Suprapubic skin (tissue), 4 donors: ENCODE measurements at places on chromosomes 5 and 9.
A peak's percentile ranks its signal among the peaks of the same experiment; 100 is the strongest.

GRCh38 chr5:146645342-146645741, 129.4 kb upstream of the GPR151 start:
- H3K4me1 ChIP-seq: no peaks in the 10 kb centered on the region
- H3K36me3 ChIP-seq: no peaks in the 10 kb centered on the region
- H3K27ac ChIP-seq: no peak overlapping the region
- no peak overlapping the region for H3K4me3 ChIP-seq
- DNase-seq: no peak
- H3K27me3 ChIP-seq: no peaks in the 10 kb centered on the region

- no peaks in the 10 kb centered on the region for H3K27me3 ChIP-seq
- no peaks in the 10 kb centered on the region for H3K36me3 ChIP-seq
- no peak overlapping the region for H3K4me3 ChIP-seq
- H3K4me1 ChIP-seq: no peaks in the 10 kb centered on the region
- H3K27ac ChIP-seq: no peak overlapping the region
- no peak for DNase-seq
Observed at GRCh38 chr5:101284736-101285375, 381.8 kb upstream of the ST8SIA4 start.

- peak within 1 kb of the TSS; percentile 62 for H3K27ac ChIP-seq
- peaks cover 29% of the 10 kb centered on the region for H3K4me1 ChIP-seq
- H3K27me3 ChIP-seq: no peaks in the 10 kb centered on the region
- DNase-seq: peak; percentile 98
Observed at GRCh38 chr9:125706651-125707471, at the start of gene MAPKAP1. MAPKAP1 (minus strand) TSS chr9:125707208; CDS start chr9:125672574, 34,634 bp downstream.

- no peak overlapping the region for H3K4me3 ChIP-seq
- H3K27me3 ChIP-seq: no peaks in the 10 kb centered on the region
- H3K27ac ChIP-seq: no peak overlapping the region
- no peaks in the 10 kb centered on the region for H3K4me1 ChIP-seq
Observed at GRCh38 chr9:73402081-73403028, 250.7 kb downstream of the ANXA1 start.

DNA sequence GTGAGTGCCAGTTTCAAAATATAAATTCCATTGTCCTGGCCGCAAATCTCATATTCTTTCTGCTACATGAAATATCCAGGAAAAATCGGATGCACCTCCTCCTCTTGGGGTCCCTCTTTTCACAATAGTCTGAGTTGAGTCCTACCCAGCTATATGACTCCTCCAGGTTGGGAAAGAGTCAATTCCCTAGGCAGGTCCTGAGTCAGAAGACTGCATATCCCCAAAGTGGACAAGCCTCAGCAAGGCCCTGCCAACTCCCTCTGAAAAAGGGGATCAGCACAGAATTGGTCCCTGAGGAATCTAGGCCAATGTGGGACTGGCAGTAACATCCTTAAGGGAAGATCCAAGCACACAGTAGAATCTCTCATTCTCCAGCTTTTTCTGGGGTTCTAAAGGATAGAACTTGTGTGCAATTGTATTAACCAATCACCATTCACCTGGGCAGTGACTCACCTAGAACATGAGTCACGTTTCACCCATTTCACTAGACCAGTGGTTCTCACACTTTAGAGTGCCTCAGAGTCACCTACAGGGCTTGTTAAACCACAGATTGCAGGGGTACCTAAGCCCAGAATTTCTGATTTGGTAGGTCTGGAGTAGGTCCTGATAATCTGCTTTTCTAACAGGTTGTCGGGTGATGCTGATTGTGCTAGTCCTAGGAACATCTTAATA, 44.7 kb upstream of the TMEM215 start:
- no peaks in the 10 kb centered on the region for H3K4me1 ChIP-seq
- no peak overlapping the region for H3K27ac ChIP-seq
- no peak overlapping the region for H3K4me3 ChIP-seq
- no peaks in the 10 kb centered on the region for H3K27me3 ChIP-seq

DNA sequence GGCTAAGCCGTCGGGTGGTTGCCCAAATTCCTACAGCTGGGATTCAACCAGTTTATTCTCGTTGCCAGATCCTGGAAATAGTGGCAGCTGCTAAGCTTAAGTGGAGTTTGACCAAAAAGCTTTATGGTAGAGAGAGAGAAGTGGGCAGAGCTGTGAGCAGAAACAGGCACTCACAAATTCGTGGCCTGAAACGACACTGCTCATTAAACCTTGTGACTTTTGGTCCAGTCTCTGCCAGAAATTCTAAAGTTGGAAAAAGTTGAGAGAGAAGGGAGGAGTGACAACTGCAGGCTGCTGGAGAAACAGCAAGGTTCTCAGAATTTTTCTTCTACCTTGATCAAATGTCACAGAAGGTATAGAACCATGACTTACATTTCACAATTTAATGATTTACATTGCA, 131.5 kb downstream of the MTX3 start:
- no peaks in the 10 kb centered on the region for H3K4me1 ChIP-seq
- no peak overlapping the region for H3K27ac ChIP-seq
- no peak overlapping the region for H3K4me3 ChIP-seq
- peaks cover 4% of the 10 kb centered on the region for H3K27me3 ChIP-seq
- no peaks in the 10 kb centered on the region for H3K36me3 ChIP-seq

- H3K27me3 ChIP-seq: no peaks in the 10 kb centered on the region
- H3K4me1 ChIP-seq: peaks cover 14% of the 10 kb centered on the region
- H3K27ac ChIP-seq: peak overlapping the region; percentile 55
- no peaks in the 10 kb centered on the region for H3K36me3 ChIP-seq
Observed at GRCh38 chr9:113456235-113456634, 7.3 kb upstream of the RGS3 start.

GRCh38 chr5:90529194-90529938, at the start of gene LYSMD3:
LYSMD3 (minus strand) TSS chr5:90529584; CDS start chr5:90525289, 4,295 bp downstream.
- peak within 1 kb of the TSS; percentile 88 for H3K27ac ChIP-seq
- peaks cover 7% of the 10 kb centered on the region for H3K27me3 ChIP-seq
- peak within 1 kb of the TSS; percentile 75 for H3K4me3 ChIP-seq
- DNase-seq: peak; percentile 99
- H3K36me3 ChIP-seq: peaks cover 7% of the 10 kb centered on the region

GRCh38 chr5:137372016-137372772, 126.9 kb downstream of the SPOCK1 start:
- H3K36me3 ChIP-seq: no peaks in the 10 kb centered on the region
- no peak for DNase-seq
- no peak overlapping the region for H3K27ac ChIP-seq
- H3K27me3 ChIP-seq: no peaks in the 10 kb centered on the region
- H3K4me3 ChIP-seq: no peak overlapping the region

- H3K27ac ChIP-seq: no peak overlapping the region
- DNase-seq: no peak
- no peak overlapping the region for H3K4me3 ChIP-seq
Observed at GRCh38 chr5:88870285-88870684, 12.7 kb downstream of the MEF2C start.

- no peaks in the 10 kb centered on the region for H3K4me1 ChIP-seq
- H3K4me3 ChIP-seq: no peak overlapping the region
- no peaks in the 10 kb centered on the region for H3K36me3 ChIP-seq
Observed at GRCh38 chr9:135096408-135096895, 9.0 kb downstream of the OLFM1 start.
